ENCODE measurements at places on chromosomes 12 and 14.
A peak's percentile ranks its signal among the peaks of the same experiment; 100 is the strongest.

DNA sequence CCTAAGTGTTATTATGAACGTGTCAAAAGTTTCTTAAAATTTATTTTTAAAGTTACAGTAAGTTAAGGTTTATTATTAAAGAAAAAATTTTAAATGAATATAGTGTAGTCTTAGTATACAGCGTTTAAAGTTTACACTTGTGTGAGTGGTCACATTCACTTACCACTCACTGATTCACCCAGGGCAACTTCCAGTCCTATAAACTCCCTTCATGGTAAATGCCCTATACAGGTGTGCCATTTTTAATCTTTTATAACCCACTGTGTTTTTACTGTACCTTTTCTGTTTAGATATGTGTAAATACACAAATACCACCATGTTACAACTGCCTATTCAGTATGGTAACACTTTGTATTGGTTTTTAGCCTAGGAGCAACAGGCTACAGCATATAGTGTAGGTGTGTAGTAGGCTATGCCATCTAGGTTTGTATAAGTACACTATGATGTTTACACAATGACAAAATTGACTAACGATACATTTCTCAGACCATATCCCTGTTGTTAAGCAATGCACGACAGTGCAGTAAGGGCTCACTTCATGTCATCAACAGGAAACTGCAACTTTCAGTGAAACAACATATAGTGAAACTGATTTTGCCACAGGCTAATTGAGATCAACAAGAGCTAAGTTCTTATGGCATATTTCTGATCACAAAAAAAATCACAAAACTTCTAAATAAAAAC, 112.0 kb upstream of the TMCC3 start:
- DNase-seq = no peak

GRCh38 chr14:64928239-64929013, 14.1 kb downstream of the GPX2 start:
- no peak for DNase-seq

DNA sequence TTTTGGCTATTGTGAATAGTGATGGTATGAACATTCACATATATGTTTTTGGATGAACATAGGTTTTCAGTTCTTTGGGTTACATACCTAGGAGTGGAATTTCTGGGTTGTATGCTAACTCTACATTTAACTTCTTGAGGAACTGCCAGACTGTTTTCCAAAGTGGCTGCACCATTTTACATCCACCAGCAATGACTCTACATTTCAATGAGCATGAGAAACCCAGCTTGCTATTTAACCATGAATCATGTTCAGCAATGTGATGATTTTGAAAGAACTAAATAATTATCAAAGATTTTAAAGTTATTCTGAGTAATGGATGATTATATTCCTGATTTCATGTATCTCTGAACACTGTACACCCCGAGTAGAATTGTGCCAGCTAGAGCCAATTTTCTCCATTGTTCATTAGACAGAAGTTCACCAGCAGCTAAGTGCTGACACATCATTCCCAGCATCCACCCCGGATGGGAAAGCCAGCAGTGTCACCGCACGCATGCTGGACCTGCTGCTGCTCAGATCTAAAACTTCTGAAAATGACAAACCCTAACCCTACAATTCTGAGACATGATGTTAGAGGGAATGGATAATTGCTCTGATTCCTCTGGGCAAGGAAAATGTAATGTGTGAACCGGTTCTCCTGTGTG, 13.3 kb upstream of the ANAPC5 start:
- no peak for DNase-seq

GRCh38 chr14:33184587-33184986, 245.9 kb downstream of the NPAS3 start:
- peak; percentile 3 for DNase-seq

DNA sequence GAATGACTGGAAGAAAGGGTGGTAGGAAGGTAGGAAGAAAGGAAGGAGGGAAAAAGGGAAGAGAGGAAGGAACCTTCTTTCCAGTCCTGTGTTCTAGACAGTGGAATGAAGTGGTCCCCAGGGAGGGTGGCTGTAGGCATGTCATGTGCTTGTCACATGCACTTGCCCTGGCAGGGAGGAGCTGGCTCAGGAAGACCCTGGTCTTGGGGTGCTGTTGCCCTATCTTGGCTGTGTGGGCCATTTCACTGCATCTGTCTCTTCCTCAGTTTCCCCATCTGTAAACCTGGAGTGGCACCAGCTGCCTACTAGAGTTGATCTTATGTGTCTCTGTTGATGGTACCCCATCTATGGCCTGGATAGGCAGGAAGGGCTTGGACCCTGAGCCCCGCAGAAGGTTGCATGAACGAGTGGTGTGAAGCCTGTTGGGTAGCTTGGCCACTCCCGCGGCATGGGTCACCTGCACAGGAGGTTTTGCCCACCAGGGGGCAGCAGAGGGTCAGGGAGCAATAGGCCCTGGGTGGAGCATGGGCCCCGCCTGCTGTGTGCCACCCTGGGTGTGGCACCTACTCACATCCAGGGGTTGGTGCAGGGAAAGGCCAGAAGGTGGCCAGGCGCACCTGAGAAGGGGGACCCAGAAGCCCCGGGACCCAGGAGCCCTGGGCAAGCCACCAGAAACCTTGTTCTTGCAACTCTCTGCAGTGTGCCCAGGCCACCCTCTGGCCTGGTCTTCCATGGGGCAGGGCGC, 25.1 kb downstream of the MEG3 start:
- no peak for DNase-seq

DNA sequence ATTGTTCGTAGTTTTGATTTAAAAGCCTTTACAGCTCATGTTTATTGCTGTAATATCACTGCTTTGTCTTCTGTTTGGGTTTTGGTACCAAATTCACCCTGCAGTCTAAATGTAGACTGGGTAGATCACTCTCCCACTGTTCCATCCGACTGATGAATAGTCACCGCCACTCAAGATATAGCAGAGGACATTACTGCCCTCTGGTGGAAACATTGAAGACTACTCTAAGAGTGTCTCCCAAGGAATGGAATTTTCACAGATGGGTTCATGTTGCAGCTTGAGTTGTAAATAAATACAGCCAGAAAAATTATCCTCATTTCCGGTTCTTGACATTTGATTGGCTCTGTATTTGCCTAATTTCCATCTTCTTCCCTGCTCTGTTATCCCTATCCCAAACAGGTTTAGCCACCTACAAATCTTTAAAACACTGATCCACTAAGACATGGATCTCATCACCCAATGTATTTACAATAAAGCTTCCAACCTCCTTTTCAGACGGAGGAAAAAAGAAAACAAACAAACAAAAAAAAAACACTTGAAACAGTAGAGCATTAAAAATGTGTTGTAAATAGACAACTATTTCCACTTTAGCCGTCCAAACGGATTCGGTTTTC, 198.3 kb upstream of the CPNE8 start:
- DNase-seq = no peak

DNA sequence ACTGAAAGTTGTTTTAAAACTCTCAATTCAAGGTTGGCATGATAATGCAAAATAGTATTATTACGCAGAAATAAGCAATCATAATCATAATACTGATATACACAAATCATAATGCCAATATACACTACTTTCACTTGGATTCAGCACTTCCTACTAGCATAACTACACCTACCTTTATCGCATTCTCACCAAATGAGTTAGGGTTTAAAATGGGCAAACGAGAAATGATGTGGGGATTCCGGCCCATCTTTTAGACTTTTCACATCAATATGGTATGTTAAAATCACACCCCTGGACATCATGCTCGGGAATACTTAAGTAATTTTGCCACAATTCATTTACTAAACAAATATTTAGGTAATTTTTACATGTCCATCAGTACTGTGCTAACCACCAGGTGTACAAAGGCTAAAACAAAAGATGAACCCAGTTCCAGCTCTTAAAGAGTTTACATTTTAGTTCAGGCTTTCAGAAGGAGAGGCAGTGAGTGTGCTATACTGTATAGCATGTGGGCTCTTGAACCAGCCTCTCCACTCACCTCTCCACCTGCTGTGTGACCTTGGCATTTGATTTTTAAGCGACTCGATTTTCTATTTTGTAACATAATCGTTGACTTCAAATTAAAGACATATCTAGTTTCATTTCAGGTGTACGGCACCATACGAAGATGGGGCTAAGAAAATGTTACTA, 1.1 kb upstream of the USP15 start:
- DNase-seq = no peak

- no peak for DNase-seq
These were observed 45.8 kb downstream of the HSD17B6 start for GRCh38 chr12:56808954-56809353.

GRCh38 chr14:89723930-89724627, 230.5 kb downstream of the EFCAB11 start:
- DNase-seq = peak; percentile 41

- DNase-seq = no peak
These were observed 81.5 kb downstream of the SLC38A4 start for GRCh38 chr12:46744283-46744682.

- no peak for DNase-seq
These were observed 57.2 kb upstream of the C14orf132 start for GRCh38 chr14:95981965-95982364.

- no peak for DNase-seq
These were observed 90.4 kb upstream of the MAX start for GRCh38 chr14:65192686-65193085.

GRCh38 chr12:54415221-54415929, 3.7 kb downstream of the ITGA5 start:
- DNase-seq = no peak

DNA sequence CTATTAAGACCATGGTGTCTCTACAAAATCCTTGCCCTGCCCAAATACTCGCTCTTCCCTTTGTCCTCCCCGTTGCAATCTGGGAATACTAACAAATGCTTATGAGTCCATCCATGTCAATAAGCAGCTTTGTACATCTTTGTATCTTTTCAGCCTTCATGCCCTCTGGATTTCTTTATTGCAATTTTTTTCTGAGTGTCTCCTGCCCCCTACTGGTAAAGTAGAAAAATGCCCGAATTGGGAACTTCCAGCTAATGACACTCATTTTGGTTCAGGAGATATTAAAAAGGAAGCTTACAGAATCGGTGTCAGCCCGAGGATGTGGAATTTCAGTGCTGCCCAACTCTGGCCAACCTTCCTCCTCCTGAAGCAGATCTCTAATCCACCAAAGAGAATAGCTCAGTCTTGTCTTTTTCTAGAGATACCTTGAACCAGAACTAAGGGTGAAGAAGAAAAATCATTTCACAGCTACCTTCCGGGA, 46.0 kb downstream of the SH2B3 start:
- DNase-seq = no peak

DNA sequence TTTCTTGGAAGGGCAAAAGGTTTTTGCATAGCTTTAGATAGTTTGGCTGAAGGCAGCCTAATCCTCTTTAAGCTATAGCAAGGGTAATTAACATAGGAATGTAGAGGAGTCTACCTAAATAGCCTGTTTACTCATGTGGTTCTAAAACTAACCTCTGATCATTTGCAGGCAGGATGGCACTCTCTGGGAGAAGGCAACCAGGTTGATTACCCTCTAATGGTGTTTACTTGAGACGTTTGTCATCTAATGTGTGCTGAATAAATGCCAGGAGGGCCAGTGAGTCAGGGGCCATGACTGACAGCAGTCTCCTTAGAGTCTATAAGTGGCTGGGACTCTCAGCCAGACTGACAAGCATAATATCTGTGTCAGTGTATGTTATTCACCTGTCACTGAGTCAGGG, 286.4 kb downstream of the PCNX1 start:
- DNase-seq = no peak

GRCh38 chr12:72028966-72029365, 90.3 kb downstream of the TPH2 start:
- no peak for DNase-seq

DNA sequence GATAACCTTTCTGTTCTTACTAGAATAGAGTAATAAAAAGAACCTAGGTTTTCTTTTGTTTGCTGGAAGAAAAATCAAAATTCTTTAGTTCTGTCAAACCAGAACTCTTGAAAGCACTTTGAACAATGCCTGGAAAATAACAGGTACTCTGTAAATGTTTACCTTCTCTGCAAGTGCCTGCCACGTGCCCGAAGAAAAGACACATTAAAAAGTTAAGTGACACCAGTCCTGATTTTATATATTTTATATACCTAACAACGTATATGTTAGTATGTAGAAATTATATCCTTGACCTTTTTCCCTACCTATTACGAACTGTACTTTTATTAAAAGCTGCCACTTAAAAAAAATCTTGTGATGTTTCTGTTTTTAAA, 976 bp downstream of the THAP2 start:
- DNase-seq = no peak

DNA sequence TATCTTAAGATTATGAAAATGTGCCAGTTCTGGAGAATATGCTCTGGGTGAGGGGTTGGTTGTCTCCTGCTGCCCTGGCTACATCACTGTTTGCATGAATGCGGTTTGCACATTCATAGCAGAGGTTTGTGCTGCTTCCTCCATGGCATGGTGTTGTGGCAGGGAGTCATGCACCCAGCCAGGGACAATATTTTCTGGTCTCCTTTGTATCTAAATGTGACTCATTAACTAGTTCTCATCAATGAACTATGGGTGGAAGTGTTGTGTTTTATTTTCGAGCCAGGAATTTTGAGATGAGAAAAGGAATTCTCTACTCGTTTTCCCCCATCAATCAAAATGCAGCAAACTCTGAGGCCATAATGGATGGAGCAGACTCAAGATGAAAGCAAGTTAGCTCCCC, 527.3 kb downstream of the SNAPC1 start:
- DNase-seq = no peak

DNA sequence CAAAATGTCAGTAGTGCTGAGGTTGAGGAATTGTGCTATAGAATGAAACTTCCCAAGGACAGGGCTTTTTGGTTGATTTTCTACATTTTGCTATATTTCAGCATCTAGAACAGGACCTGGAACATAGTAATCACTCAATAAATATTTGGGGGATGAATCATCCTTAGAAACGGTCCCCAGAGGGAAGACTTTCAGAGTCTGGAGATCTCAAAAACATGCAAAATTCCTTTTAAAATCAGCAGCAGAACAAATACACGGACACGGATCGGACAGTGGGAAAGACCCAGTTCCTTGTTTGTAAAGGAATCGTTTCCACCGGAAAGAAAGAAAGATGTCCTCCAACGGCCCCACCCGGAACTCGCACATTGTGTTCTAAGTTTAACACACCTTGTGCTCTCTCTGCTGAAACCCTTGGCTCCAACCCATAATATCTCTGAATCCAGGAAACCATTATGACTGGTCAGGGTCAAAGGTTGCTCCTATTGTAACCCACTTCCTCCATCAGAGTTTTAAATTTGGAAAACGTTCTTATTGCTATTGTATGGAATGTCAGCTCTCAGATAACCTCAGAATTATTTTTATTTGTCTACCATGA, 617.2 kb downstream of the MED13L start:
- peak; percentile 49 for DNase-seq

- no peak for DNase-seq
These were observed 25.2 kb downstream of the NID2 start for GRCh38 chr14:52043690-52044089.

DNA sequence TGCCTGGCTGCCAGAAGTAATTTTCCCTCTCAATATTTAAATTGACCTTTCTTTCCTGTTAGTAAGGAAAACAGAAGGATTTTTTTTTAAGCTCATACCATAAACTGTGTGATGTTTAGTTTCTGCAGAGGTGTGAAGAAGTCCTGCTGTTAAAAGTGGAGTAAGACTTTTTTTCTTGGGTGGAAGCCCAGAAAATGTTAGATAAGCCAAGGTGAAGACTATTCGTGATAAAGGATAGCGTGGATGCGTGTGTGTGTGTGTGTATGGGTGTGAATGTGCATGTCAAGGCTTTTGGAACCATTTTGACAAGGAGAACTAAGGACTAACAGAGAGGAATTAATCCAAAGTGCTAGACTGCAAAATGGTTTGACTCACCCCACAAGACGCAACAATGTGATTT, 152.9 kb upstream of the SEL1L start:
- no peak for DNase-seq

- no peak for DNase-seq
These were observed 18.5 kb downstream of the SFSWAP start for GRCh38 chr12:131729254-131729955.

GRCh38 chr14:105351920-105352851, 37.6 kb downstream of the PACS2 start:
- DNase-seq = peak; percentile 56

All from skeletal muscle cell (primary cell).